ENCODE measurements at places on chromosomes 5 and 9.

DNA sequence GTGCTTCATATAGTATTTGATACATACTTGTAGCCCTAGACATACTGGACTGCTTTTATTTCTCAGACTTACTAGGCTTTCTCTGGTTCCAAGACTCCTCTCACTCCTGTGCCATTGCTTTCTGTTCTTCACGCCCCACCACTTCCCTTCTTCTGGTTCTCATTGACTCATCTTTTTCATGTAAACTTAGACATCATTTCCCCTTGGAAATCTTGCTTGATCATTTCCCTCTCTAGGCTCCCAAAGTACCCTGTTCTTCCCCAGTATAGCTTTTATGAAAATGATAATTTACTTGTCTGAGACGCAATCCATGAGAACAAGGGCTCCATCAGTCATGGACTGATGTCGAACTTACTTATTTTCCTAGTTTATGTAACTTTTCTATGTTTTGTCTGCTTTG is 83.5 kb downstream of the TLR4 start:
- no peak for DNase-seq

DNA sequence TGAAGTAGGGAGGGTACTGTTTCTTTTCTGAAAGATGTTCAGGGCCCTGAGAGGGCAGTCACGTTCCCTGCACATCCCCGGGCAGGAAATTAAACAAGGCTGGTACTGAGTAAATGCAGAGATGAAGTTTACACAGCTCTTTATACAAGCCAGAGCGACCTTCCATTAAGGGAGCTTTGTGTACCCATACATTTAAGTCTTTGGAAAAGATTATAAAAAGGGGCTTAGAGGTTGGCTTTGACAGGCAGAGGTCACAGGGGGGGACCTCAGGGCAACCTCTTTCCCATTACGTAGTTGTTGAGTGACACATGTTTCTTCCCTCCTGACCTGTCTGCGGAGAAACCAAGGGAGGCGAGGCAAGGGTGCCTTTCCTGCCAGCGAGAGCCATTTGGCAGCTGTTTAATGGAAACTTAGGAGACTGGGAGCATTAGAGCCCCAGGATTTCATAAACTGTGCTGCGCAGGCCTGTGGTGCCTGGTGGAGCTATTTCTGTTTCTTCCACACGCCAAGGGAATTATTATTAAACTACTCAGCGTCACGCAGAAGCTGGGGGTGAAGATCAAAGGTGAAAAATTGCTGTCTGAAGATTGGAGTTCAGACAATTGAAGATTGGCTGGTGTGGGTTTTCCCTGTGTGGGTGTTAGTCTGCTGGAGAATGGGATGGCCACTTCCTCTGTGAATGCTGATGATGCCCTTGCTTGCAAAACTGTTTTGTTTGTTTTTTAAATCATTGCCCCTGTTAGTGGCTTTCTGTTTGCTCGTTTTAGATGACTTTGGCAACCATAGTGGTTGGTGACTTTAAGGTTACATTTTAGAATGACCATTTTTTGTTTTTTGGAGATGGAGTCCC is 3.2 kb upstream of the SMIM32 start:
- DNase-seq: no peak

DNA sequence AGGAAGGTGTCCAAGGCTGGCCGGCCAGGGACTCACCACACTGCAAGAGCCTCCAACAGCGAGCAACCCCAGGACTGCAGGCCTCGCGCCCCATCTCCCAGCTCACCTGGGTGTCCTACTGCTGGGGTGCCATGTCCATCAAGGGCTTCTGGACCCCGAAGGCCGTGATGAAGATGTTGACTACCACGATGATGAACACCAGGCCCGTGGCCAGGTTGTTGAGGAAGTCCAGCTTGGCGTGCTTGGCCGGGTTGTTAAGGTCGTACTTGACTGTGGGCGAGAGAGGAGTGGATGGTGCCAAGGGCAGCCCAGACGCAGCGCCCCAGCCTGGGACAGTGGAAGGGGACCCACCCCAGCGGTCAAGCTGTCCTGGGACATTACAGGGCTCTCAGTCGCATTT is 9.3 kb downstream of the NINJ1 start:
- DNase-seq: no peak

GRCh38 chr9:85200726-85201404 is 531.3 kb downstream of the NTRK2 start:
- DNase-seq: no peak

Data from NCI-H1436 treated with DMSO at 0.1 percent for 48 hours (cell line).